T-cell (primary cell): ENCODE measurements at places on chromosomes 3 and 15.

GRCh38 chr3:129211772-129212171, 28.1 kb upstream of the CNBP start:
- DNase-seq: no peak

DNA sequence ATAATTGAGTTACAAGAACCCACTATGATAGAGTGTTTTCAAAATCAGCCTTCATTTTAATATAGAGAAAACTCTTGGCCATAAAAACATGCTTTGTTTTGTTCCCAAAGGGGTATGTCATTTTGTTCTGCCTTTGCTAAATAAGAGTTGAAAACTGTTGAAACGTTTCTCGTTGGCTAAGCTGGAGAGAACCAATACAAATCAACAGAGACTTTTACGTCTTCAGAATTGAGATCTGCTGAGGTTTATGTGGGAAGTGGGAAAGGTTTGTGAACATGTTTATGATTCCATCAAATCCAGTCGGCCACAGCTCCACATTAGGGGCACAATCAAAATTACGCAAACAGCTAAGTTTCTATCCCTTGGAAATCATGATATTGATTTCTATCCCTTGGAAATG, 102.0 kb downstream of the IGF2BP2 start:
- no peak for DNase-seq

GRCh38 chr3:141402476-141403171, 34.3 kb downstream of the ZBTB38 start:
- DNase-seq: peak; percentile 35

GRCh38 chr3:129398803-129399144, 29.7 kb downstream of the EFCAB12 start:
- peak; percentile 11 for DNase-seq

GRCh38 chr3:138465925-138466324, 31.5 kb downstream of the ESYT3 start:
- no peak for DNase-seq

GRCh38 chr15:87645723-87646122, 610.8 kb downstream of the NTRK3 start:
- DNase-seq: no peak

DNA sequence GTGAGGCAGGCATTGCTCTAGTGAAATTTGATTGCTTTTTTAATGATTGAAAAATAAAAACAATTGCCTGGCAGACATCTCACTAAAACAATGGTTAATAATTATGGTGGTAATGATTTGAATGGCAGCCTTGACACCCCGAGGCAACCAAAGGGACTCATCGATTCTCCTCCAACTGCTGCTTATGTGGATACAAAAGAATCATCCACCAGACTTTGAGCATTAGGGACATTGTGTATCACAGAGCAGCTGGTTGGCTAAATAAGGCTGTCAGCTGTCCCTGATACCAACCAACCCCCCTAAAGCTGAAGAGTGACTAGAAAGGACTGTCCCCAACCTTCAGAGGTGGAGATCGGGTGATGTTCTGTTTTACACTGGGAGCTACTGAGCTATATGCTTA, 1.7 kb upstream of the CD47 start:
- DNase-seq: no peak

DNA sequence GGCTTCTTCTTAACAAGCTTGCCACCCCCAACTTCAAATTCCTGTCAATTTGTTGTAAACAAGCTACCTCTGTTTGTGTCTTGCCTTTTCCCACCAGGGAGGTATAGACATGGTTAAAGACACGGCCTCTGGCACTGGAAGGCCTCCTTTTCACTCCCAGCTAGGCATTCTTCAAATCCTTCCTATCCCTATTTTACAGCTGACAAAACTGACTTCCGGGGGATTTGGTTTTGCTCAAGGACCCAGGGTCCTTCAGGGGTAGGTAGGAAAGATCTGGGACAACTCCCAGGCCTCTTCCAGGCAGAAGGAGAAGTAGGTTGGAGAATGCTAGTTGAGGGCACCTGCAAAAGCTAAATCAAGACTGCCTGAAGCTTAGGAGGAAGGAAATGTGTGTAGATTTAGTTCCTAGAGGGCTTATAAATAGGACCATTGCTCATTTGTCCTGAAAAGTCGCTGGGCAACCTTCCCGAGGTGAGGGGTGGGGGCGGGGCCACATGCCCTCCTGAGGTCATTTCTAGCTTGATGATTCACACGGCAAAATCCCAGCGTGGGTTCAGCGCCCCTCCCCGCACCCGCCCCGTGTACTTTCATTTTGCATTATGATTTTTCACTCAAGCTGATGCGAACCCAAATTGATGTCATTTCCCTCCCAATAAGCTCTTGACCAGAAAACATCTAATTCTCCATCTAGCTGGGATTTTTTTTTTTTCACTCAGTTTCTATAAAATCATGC, 365.5 kb downstream of the SHQ1 start:
- DNase-seq: peak; percentile 16

GRCh38 chr3:190346541-190346940, 24.3 kb upstream of the CLDN1 start:
- DNase-seq: no peak

- no peak for DNase-seq
Observed at GRCh38 chr3:142888481-142889211, at the start of gene PCOLCE2. Gene PCOLCE2 (minus strand): TSS chr3:142889083. CDS start chr3:142888896, 187 bp downstream.

DNA sequence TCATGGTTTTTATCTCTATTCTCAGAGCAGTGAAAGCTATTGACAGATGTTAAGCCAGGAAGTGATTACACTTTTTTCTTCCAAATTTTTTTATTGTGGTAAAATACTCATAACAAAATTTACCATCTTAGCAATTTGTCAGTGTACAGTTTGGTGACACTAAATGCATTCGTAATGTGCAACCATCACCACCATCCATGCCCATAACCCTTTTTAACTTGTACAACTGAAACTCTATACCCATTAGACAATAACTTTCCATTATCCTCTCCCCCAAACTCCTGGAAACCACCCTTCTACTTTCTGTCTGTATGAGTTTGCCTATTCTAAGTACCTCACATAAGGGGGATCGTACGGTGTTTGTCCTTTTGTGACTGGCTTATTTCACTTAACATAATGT, 15.1 kb upstream of the POMGNT2 start:
- no peak for DNase-seq

DNA sequence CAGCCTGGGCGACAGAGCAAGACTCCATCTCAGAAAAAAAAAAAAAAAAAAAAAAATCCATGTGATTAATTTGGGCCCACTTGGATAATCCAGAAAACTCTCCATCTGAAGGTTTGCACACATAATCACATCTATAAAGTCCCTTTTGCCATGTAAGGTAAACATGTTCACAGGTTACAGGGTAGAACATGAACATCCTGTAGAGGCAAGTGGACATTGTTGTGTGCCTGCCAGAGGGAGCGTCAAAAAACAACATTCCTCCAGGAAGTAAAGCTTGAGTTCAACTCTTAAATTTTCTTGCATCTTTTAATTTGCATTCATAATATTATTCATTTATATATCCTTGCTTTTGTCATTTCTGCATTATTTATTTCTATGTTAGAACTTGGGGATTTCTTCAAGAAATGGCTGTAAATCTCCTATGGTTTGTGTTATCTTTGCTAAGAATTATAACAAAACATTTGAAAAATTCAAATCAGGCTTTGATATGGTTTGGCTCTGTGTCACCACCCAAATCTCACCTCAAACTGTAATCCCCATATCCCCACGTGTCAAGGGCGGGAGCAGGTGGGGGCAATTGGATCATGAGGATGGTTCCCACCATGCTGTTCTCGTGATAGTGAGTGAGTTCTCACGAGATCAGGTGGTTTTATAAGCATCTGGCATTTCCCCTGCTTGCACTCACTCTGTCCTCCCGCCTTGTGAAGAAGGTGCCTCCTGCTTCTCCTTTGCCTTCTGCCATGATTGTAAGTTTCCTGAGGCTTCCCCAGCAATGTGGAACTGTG, 11.3 kb upstream of the TTBK2 start:
- DNase-seq: no peak

DNA sequence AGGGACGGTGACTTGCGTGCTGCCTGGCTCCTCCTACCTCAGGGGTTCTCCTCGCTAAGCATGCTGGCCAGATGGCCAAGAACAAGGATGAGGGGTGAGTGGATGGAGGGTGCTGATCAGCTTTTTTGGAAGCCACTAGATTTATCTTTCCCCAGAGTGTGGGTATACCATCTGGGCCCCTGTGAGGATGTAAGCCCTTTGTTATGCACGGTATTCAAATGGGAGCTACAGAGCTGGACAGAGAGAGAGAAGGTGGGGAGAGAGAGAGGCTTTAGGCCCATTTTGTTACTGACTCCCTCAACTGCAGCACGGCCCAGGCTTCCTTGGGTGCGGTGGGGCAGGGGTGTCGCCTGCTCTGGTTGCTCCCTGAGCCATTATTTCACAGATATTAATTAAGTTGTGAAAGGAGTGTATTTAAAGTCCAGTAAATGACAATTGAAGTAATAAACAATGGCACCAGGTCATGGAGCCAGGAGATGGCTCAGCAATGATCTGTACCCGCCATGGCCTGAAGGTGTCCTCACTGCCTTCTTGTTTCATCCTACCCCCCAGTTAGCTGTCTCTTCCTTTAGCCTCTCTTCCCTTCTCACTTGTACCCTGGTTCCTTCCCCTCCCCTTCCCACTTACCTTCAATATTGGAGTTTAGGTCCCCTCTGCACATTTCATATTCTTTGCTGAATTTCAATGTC, 158.0 kb downstream of the CLSTN2 start:
- no peak for DNase-seq

- DNase-seq: no peak
Observed at GRCh38 chr15:92663250-92663951, 7.8 kb upstream of the FAM174B start.

DNA sequence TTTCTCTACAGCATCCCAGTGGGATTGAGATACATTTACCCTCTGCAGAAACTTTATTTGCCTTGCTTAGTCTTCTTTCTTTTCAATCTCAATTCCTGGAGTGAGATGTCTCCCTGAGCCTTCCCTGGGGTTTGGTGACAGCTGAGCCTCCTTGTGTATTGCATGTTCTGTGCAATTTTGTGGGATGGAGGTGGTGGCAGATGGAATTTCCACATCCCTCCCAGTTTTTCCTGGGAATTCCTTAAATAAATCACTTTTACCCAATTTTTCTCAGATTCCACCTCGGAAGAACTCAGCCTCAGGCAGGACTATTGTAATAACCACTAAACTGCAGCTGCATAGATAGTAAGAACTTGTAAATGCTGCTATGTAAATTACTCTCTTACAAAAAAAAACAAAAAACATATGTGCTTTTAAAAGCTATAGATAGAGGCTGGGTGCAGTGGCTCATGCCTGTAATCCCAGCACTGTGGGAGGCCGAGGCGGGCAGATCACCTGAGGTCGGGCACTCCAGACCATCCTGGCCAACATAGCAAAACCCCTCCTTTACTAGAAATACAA, 88.5 kb upstream of the ABHD17C start:
- DNase-seq: no peak

DNA sequence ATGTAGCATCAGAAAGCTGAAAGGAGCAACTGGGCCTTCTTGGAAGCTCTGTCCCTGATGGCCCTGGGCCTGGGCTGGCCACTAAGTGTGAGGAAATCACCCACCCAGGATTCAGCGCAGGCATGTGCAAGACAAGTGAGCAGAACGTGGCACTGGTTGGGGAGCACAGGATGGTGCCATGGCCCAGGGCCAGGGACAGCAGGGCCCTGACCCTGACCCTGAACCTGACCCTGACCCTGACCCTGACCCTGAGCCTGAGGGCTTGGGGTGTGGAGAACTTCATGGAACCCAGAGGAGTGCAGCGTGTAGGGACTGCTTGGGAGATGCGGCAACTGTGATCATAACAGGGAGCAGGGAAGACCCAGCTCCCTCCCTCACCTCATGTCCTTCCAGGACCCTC, 5.9 kb upstream of the ALDH1L1 start:
- DNase-seq: no peak

DNA sequence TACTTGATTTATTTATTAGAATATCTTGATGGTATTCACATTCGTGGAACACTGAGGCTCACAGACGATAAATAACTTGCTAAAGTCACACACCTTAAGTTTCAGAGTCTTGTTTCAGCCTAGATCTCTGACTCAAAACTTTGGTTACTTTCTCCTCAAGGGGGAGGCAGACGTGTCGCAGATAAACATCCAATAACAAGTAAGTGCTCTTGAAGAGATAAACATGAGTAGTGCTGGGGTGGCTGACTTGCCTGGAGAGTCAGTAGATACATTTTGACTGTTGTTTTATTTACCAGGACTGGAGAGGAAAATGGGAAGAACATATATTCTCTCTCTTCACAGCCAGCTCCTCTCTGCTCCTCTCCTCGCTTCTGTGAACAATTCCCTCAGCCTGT, 31.3 kb downstream of the FBXO45 start:
- DNase-seq: no peak

DNA sequence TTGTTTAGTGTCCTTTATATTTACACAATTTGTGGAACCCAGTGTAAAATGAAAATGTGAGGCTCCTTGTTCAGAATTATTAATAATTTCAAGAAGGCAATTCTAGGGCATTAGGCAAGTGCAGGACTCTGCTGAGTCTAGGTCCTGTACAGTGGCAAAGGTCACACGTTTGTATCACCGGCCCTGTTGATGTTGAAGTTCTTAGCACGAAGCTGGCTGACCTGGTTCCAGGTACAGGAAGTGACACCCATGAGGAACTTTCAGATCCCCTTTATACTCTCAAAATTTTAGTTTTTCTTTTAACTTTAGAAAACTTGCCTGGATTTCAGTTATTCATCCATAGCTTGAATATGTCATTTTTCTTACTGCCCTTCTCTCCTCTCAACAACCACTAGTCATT, 349.4 kb downstream of the CNTN6 start:
- no peak for DNase-seq

GRCh38 chr15:40010686-40011085, 28.3 kb downstream of the SRP14 start:
- no peak for DNase-seq

DNA sequence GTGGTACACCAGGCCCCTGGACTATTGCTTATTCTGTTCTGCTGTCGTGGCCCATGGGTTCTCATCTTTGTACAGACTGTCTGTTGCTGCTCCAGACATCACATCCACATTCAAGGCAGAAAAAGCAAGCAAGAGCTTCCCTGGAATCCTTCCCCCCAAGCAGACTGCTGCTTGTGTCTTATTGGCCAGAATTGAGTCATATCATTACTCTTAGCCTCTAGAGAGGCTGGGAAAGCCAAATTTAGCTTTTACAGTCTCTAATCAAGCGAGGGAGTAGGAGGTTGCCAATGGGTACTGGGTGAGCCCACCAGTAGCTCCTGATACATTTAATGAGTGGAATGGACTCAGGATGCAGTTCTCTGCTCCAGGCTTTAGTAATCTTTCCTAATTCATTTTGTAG, 39.4 kb downstream of the RAB6B start:
- DNase-seq: no peak

DNA sequence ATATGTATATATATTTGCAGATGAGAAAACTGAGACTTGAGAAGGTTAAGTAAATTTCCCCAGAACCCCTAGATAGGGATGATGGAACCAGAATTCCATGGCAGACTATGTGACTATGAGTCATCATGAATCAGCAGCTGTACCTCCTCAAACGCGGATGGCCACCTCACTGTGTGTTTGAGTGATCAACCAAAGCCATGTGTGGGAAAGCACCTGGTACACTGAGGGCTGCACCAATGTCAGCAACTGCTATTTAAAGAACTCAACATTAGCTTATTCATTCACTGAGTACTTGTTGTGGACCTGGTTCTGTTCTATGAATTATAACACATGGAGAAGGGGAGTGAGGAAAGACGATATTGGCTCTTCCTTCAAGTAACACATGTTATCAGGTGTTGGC, 377.0 kb downstream of the GAP43 start:
- DNase-seq: no peak

GRCh38 chr3:79367803-79368202, 400.0 kb downstream of the ROBO1 start:
- no peak for DNase-seq

GRCh38 chr15:101540480-101541239, 51.2 kb upstream of the PCSK6 start:
- no peak for DNase-seq

- DNase-seq: no peak
Observed at GRCh38 chr3:78274475-78275065, 1234.7 kb downstream of the ROBO2 start.
